Osteocyte (in vitro differentiated cells): ENCODE measurements at places on chromosomes 6 and 20. TPM values are rescaled to one million over a fixed set of nuclear protein-coding genes. Genes with fewer than 3 reads are reported as not detected.

DNA sequence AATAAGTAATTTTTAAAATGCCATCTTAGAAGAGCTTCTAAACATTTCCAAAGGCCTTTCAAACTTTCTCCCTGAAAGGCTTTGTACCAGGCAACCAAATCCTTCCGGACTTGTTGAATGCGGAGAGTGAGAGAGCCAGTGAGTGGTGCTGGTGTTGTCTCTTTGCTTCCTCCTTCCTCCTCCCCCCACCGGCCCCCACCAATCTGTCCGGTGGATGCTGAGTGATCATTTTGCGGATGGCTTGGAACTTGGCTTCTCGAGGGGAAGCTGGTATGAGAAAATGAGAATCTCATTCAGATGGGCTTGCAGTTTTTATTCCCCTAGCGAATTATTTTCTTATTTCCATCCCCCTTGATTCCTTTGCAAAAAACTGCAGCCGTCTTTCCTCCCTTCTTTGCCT, 97.3 kb downstream of the ANKRD60 start:
- peak; percentile 62 for DNase-seq

- DNase-seq = no peak
Observed at GRCh38 chr6:109301418-109301817, 80.8 kb downstream of the CD164 start.

- no peak for DNase-seq
Observed at GRCh38 chr6:70673601-70674000, 5.9 kb downstream of the SMAP1 start.

DNA sequence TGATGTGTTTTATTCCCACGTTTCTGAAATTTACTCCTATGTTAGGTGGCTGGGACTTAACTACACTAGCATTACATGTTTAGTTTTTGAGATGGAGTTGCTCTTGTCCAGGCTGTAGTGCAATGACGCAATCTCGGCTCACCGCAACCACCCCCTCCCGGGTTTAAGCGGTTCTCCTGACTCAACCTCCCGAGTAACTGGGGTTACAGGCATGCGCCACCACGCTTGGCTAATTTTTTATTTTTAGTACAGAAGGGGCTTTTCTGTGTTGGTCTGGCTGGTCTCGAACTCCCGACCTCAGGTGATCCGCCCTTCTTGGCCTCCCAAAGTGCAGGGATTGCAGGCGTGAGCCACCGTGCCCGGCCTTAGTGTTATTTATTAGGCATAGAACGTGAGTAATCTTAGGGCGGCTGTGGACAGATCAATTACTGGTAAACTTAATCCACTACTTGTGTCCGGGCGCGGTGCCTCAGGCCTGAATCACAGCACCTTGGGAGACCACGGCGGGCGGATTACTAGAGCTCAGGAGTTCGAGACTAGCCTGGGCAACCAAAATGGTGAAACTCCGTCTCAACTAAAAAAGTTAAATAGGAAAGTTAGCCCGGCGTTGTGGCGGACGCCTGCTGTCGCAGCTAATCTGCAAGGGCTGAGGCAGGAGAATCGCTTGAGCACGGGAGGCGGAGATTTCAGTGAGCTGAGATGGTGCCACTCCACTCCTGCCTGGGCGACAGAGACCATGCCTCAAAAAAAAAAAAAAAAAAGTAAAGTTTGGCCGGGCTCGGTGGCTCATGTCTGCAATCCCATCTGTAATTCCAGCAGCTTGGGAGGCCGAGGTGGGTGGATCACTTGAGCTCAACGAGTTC, 123.7 kb upstream of the BTN3A2 start:
- DNase-seq = no peak

Gene HLA-DQB2
- total RNA-seq = not detected in 2 replicates

Gene SLC24A3
- total RNA-seq = 0.11 TPM in 1 of 2 replicates, not detected in the other

Gene GSTA3
- not detected in 2 replicates for total RNA-seq
